Right lobe of liver (tissue), 6 donors: ENCODE measurements at places on chromosomes 4 and X. TPM values are rescaled to one million over a fixed set of nuclear protein-coding genes. Genes with fewer than 3 reads are reported as not detected.

RTL3 gene
- not detected for total RNA-seq

TMPRSS11F gene
- not detected for total RNA-seq

BMX gene
- total RNA-seq: 0.51 TPM

PNMA6F gene
- total RNA-seq: not detected

DMD gene
- total RNA-seq: 42.0 TPM

GRCh38 chr4:72525938-72526337 lies 43.1 kb downstream of the ADAMTS3 start:
- DNase-seq: peak; percentile 50
- no peaks in the 10 kb centered on the region for H3K36me3 ChIP-seq
- H3K4me3 ChIP-seq: no peak overlapping the region
- no peak overlapping the region for H3K27ac ChIP-seq
- no peaks in the 10 kb centered on the region for H3K4me1 ChIP-seq

DNA sequence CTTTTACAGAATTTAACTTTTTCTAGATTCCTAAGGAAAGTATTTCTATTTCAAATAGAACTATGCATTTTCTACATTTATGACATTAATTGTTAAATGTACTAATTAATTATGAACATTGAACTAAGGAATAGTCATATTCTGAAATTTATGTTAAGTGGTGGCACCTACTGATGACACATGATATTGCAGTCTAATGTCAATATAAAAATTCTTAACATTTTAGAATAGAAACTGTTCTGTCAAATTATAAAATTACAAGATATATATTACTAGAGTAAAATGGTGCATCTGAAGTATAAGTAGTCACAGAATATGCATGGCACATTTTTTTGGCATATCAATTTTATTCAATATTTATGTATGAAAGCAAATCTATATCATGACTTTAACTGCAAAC lies 40.2 kb upstream of the NDNF start:
- no peaks in the 10 kb centered on the region for H3K36me3 ChIP-seq
- H3K4me3 ChIP-seq: no peak overlapping the region
- H3K4me1 ChIP-seq: no peaks in the 10 kb centered on the region
- DNase-seq: no peak
- no peak overlapping the region for H3K27ac ChIP-seq

DNA sequence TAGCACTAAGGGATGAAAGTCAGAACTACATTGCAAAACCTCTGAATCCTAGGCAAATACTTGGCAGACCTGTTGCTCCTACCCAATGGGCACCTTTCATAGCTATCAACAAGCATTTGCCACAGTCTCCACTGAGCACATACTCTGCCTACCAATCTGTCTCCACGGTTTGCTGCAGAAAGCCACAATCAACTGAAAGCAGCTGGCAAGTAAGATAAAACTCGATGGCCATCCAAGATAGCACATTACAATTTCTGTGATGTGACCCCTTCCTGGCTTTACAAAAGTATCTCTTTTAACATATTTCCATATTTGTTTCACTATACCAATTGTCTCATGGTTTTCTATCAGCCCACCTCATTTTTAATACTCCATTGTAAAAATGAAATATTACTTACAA lies 1060.5 kb upstream of the INTU start:
- H3K36me3 ChIP-seq: no peaks in the 10 kb centered on the region
- H3K27me3 ChIP-seq: no peaks in the 10 kb centered on the region
- H3K4me1 ChIP-seq: no peaks in the 10 kb centered on the region
- no peak overlapping the region for H3K4me3 ChIP-seq
- H3K27ac ChIP-seq: no peak overlapping the region

DNA sequence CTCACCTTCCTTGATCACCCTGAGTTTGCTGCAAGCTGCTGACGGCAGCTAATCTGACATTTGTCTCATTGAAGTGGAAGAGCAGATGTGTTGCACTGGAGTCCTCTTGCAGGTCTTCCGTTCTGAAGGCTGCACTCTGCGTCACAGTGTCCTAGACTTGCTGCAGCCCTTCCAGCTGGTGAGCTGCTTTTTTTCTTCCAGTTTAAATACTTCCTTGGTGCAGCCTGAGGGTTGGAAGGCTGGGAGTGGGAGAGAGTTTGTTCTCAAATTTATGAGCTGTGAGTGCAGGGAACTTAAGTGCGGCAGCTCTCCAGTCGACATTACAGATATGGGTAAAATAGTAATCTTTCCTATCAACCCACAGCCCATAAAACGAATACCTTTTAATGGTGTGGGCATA lies 303.6 kb upstream of the FAT1 start:
- no peak for DNase-seq
- H3K36me3 ChIP-seq: no peaks in the 10 kb centered on the region
- H3K27me3 ChIP-seq: no peaks in the 10 kb centered on the region
- H3K4me3 ChIP-seq: no peak overlapping the region
- no peak overlapping the region for H3K27ac ChIP-seq
- no peaks in the 10 kb centered on the region for H3K4me1 ChIP-seq

- no peaks in the 10 kb centered on the region for H3K36me3 ChIP-seq
- H3K4me1 ChIP-seq: no peaks in the 10 kb centered on the region
- H3K27ac ChIP-seq: no peak overlapping the region
- no peak for DNase-seq
- H3K27me3 ChIP-seq: no peaks in the 10 kb centered on the region
These were observed 4.6 kb downstream of the ARHGAP10 start for GRCh38 chr4:147736458-147736857.

DNA sequence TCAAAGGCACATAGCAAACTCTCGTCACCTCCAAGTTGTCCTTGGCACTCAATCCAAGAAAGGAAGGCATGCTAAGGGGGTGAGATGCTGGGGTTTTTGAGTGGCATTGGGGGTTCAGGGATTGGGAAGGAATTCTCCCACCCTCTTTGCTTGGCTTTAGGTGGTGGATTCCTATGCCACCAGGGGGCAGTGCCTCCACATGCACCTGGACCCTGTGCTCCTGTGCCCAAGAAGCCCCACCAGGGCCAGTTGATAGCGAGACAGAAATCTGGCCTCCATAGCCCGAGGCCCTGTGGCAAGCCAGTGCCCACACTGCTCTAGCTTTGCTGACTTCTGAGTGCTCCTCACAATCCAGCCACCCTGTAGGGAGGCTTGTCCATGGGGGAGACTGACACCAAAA lies 2.0 kb upstream of the FATE1 start:
- no peaks in the 10 kb centered on the region for H3K27me3 ChIP-seq
- no peak overlapping the region for H3K4me3 ChIP-seq
- H3K27ac ChIP-seq: no peak overlapping the region
- H3K4me1 ChIP-seq: no peaks in the 10 kb centered on the region
- no peaks in the 10 kb centered on the region for H3K36me3 ChIP-seq

GRCh38 chrX:42093756-42094155 lies 170.4 kb upstream of the CASK start:
- no peak for DNase-seq
- peaks cover 7% of the 10 kb centered on the region for H3K27me3 ChIP-seq
- H3K4me3 ChIP-seq: no peak overlapping the region

GRCh38 chr4:150251752-150252190 lies 173.5 kb downstream of the DCLK2 start:
- no peak overlapping the region for H3K27ac ChIP-seq
- no peaks in the 10 kb centered on the region for H3K27me3 ChIP-seq
- H3K4me3 ChIP-seq: no peak overlapping the region
- no peak for DNase-seq

DNA sequence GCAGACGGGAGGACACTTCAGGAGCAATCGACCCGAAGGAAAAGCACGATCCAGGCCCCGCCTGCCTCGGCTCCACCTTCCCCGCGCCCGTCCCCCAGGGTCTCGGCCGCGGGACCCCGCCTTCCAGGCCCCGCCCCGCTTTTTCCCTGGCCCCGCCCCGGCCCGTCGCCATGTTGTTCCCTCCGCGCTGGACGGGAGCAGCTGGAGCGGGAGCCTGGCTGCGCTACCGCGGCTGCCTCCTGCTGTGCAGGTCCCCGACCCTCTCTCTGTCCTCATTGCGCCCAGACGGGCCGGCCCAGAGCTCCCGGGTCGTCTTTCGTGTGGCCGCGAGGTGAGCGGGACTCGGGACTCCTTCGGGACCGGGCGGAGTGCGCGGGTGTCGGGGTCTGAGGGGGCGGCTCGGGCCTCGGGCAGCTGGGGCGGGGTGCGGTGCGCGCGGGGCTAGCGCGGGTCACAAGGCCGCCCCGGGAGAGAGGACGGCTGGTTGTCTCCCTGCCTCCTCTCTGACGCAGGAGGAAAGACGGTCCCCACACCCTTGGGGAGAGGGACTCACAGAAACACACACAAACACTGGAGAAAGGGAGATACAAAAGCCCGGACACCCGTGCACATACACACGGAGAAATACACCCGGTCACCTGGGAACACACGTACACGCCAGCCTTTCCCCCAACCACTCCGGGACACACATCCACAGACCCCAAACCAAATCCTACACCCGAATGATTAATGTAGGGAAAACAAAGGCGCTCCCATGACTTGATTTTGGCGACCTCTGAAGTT lies at the start of gene RAB9A:
Gene RAB9A (plus strand): TSS at position 171 of the 783 bp plus-strand sequence. CDS start 19,619 bp downstream, outside the sequence.
- H3K27ac ChIP-seq: peak within 1 kb of the TSS; percentile 94
- peak; percentile 87 for DNase-seq
- peak within 1 kb of the TSS; percentile 59 for H3K4me3 ChIP-seq
- no peaks in the 10 kb centered on the region for H3K36me3 ChIP-seq
